ENCODE measurements at places on chromosomes 2 and 18. TPM values are rescaled to one million over a fixed set of nuclear protein-coding genes. Genes with fewer than 3 reads are reported as not detected.

The CYBRD1 gene
- 230 TPM for total RNA-seq

DNA sequence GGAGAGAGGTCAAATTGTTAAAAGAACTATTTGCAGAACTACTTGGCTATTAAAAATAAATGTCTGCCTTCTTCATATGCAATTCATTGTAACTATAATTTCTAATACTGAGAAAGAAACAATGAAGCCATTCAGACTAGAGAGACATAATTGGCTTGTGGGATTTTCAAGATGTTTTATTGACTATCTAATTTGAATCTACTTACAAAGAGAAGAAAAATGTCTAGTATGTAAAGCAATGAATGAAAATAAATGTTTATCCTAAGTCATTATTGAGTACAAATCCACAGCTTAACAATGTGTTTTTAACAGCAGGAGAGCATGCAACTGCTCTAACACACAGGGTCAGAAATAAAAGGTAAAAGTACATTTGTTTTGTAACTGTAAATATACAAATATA, 19.2 kb downstream of the RMP24 start:
- DNase-seq, result no peak

- no peak for DNase-seq
Measured at GRCh38 chr2:231685349-231686191, 22.8 kb upstream of the PTMA start.

DNA sequence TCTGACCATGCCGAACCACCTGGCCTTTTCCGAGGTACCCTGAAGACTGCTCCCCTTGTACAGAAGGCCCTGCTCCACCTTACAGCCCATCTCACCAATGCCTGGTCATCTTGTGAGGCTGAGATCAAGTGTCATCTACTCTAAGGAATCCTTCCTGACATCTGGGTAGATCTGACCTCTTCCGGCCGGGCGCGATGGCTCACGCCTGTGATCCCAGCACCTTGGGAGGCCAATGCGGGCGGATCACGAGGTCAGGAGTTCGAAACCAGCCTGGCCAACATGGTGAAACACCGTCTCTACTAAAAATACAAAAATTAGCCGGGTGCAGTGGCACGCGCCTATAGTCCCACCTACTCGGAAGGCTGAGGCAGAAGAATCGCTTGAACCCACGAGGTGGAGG, 2.1 kb upstream of the RIOK3 start:
- DNase-seq, result no peak

The PSMA8 gene
- total RNA-seq, result not detected

DNA sequence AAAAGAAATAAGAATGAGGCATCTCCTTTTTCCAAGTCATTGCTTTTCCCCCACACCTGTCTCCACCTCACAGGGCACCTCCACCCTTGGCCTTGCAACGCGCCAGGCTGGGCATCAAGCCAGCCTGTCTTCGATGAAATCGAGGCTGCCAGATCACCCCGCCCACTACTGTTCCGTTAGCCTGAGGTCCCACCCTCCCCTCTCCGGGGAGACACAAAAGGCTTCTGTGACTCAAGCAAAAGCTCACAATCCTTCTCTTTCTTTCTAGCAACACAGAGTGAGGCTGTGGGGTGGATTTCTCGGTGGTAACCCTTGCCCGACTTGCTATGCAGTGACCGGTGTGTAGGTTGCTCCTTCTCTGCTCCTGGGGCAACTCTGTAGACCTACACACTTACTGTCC, 9.9 kb downstream of the TNP1 start:
- DNase-seq, result no peak

The SKOR2 gene
- total RNA-seq, result not detected

GRCh38 chr2:198036029-198036879, 231.9 kb downstream of the PLCL1 start:
- DNase-seq, result no peak

GRCh38 chr2:64023485-64024258, 4.4 kb upstream of the VPS54 start:
- no peak for DNase-seq

DNA sequence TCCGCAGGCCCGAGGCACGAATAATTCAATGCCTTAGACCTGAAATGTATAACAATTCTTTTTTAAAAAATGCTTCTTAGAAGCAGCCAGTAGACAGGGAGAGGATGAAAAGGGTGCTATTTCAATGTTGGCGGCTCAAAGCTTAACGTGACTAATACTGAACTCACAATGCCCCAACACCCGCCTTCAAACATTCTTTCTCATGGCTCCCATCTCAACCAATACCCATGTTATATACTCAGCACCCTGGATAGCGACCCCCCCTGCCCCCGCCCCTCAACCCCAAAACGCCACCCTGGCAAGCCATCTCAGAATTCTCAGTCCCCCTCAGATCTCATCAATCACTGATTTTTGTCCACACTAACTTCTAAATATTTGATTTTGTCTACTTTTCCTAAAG, 4.4 kb downstream of the FBXO41 start:
- no peak for DNase-seq

DNA sequence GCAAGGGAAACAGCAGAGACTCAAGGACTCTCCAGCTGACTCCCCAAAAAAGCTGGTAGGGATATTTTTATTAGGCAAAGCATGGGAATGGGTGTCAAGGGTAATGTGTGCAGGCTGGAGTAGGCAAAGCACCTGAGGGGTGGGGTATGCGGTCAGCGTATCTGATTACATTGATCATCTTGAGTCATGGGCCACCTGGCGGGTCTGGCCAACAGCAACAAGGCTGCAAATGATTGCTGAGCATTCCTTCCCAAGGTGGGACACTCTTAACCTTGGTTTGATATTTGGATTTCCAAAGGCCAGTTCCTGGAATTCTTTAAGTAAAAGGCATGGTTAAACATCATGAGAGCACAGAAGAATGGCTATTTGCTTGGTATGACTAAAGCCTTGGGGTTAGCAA, 32.6 kb upstream of the CCBE1 start:
- no peak for DNase-seq

The GKN1 gene
- total RNA-seq, result not detected

The MGAT4A gene
- 107 TPM for total RNA-seq

GRCh38 chr2:23707096-23707495, 219.8 kb downstream of the ATAD2B start:
- DNase-seq, result no peak

- DNase-seq, result no peak
Measured at GRCh38 chr2:164456619-164457018, 164.7 kb downstream of the GRB14 start.

DNA sequence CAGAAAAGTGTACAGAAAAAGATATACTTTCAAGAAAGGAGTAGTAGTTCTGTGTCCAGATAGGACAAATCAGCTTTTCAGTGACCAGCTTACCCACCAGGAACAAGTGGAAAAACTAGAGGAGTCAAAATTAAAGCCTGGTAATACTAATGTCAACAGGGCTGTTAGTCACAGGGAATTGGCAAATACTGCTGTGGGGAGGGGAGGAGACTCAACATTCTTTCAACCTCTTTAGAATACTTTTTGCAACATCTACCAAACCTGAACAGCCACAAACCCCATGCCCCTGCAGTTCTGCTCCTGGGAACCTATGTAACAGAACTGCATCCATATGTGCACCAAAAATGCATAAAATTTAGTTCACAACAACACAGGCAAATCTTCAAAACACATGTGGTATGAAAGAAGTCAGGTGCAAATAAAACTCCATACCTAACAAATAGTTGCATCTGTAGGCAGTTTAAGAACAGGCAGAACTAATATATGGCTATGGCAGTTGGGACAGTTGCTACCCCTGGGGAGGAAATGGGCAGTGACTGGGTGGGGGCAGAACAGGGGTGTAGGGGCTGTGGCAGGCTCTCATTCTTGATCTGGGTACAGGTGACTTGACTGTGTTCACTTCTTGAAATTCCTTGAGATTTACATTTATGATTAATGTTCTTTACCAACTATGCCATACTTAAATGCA, 9.7 kb downstream of the CMPK2 start:
- no peak for DNase-seq

DNA sequence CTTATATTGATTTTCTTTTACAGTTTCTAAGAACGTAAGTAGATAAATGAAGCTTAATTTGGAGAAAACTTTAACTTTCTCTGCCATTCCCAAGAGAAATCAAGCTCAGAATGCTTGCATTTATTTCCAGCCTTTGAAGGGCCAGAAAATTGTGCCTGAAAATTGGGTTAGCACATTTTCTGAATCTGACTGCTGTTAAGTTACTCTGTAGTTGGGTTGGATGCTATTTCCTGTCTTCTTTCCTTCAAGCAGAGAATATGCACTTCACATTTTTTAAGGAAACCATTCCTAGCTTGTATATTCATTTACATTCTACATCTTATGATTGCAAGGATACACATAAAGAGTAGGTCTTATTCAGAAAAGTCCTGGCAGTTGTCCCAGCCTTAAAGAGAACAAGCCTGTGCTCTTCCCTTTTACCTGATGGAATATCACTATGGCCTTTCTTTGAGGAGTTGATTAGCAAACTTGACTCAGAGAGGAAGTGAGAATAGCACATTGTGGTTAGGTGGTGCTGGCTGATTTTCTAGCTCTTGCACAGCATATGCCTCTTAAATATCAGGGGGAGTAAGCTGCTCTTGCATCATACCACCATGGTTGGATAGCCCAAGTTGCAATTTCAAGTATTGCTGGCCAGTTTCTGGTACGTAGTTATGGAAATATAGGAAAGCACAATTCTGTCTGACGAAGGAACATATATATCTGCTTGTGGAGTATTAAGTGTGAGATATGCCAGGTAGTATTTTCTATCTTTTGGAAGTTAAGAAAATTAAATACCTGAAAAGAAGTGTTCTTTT, 133.7 kb downstream of the COMMD1 start:
- no peak for DNase-seq

GRCh38 chr18:63451799-63452660, 24.7 kb upstream of the SERPINB5 start:
- DNase-seq, result peak; percentile 68

The DTNA gene
- 33.7 TPM for total RNA-seq

The MOGAT1 gene
- not detected for total RNA-seq

The ZSWIM2 gene
- not detected for total RNA-seq

The DSEL gene
- total RNA-seq, result 12.6 TPM

DNA sequence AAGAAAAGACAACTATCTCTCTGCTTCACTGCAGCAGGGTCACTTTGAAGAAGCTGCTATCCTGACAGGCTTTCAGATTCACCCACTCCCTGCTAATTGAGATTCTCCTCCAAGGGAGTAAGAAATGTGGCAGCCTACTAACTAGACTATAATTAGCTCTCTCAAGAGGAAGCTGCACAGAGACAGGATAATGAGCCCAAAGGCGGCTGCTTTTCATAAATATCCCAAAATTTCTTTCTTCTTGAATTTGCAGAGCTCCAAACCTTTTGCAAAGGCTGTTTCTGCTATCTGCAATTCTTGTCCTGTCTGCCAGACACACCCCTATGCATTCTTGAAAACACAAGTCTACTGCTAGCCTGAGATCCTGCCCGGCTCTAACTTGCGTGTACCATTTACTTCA, 54.0 kb upstream of the RNU4ATAC start:
- DNase-seq, result no peak

DNA sequence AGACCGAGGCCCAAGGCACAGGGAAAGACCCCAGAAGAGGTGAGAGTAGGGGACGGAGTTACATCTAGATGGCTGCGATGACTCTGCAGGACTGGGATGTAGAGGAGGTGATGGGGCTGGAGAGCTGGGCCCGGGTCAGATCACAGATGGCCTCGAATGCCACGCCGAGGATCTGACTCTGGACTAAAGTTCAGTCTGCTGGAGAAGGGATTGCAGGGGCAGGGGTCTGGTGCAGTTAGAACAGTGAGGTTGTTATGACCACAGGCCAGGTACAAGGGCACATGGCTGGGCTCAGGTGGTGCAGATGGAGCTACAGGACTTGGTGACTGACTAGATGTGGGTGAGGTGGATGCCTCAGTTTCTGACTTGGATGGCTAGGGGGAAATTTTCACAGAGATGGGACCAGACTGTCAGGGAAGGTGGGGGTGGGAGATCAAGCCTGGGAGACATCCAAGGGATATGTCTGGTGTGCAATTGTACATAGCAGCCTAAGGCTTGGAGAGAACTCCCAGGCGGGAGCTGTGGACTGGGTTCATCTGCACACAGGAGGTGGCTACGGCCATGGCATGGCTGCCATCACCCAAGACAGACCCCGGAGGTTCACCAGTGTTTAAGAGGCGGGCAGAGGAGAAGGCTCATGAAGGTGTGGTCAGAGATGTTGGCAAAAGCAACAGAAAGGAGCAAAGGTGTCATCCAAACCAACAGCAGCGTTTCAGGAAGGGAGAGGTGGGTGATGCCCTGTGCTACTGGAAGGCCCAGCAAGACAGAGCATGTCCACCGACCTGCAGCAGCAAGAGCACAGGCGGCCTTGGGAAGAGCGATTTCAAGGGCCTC, 66.9 kb downstream of the CIB4 start:
- no peak for DNase-seq

DNA sequence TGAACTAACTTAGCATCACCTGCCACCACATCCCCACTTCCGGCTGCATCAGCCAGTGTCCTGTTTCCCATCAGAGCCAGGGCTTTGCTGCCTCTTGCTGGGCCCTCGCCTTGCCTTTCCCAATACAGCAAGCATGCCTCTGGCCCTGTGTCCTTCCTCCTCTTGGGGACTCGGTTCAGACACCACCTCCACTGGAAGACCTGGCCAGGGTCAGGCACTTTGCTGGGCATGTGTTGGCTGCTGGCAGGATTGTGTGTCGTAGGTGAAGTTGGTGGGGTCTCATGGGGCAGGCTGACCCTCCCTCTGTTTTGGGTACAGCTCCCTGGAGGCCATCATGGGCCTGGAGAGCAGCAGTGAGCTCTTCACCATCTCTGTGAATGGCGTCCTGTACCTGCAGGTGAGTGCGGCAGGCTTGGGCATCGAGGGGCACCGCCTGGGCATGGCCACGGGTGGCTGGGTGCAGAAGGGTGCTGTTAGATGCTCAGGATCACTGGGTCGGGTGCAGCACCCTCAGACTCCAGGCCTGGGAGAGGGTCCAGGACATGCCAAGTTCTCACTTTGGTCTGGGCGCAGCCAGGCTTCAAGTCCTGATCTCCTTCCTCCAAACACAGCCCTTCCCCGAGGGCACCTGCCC, 6.6 kb downstream of the ERFE start:
- peak; percentile 10 for DNase-seq

The CYP1B1 gene
- total RNA-seq, result 118 TPM

Data from uterus (tissue), 4 donors.